ENCODE measurements at places on chromosomes 3 and 15.
A peak's percentile ranks its signal among the peaks of the same experiment; 100 is the strongest.

DNA sequence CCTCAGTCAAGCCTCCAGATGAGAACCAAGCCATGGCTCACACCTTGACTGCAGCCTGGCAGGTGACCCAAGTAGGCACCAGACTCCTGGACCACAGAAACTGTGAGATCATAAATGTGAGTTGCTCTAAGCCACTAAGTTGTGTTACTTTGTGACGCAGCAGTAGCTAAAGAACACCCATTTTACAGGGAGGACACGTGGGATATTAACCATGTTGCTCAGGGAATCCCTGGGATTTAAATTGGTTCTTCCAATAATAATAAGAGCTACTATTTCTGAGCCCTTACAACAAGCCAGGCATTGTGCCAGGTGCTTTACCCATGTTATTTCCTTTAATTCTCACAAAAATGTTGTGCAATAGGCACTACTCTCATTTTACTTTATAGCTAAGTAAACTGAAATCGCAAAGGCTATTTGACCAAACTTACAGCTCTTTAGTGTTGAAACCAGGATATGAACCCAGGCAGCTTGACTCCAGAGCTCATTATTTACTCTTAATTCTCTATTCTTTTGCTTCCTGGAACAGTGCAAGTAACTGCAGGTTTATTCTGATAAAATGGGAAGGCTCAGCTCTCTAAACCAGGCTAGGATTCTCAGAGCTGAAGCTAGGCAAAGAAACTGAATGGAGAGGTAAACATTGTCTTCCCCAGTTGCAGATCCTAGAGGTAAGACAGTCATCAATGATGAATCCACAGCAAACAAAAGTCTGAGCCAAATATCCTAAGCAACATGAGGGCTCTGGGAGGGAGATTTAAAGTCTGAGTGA, 294.4 kb downstream of the KBTBD8 start:
- no peak for DNase-seq

- peak; percentile 49 for DNase-seq
Measured at GRCh38 chr3:122100083-122100482, 44.9 kb downstream of the CD86 start.

DNA sequence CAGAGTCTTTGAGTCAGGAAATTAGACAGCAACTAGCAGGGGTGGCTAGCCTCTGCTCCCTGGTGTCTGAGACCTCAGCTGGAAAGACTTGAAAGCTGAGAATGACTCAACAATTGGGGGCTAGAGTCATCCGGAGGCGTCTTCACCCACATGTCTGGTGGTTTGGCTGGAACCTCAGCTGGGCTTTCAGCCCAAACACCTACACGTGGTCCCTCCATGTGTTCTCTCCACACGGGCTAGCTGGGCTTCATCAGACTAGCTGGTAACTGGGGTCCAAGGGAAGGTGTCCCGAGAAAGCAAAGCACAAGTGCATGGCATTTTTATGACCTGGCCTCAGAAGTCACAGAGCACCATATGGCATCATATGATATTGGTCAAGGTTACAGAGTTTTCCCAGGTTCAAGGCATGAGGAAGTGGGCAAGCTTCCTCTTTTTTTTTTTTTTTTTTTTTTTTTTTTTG, 19.9 kb upstream of the ABHD2 start:
- DNase-seq, result peak; percentile 87

DNA sequence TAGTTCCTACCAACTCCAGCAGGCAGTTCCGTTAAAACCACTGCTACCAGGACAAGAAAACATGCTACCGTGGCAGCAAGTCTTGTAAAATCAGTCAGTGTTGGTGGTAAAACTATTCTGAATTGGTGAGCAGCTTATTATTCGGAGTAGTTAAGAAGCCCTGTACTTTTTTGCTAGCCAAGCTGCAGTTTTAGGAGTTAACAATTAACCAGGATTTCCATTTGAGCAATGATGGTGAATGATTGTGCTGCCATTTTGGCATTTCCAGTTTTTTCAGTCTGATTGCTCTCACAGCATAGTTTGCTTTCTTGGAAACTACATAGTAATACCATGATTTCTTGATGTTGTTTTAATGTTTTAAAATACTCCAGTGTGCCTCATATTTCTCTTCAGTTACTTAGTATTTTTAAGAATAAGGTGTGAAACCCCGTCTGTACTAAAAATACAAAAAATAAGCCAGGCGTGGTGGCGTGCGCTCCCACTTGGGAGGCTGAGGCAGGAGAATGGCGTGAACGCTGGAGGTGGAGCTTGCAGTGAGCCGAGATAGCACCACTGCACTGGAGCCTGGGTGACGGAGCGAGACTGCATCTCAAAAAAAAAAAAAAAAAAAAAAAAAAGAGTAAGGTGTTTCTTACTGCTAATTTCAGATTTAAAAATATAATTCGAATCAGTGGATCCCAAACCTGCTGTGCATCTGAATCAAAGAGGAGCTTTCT, 43.8 kb upstream of the SCAANT1 start:
- no peak for DNase-seq

Data from activated CD4-positive, alpha-beta T cell treated with anti-CD3 and anti-CD28 coated beads, Interleukin-2, Interleukin-6, amounts not matched to agents 100 ng/mL and 50 ng/mL, durations not matched to agents 16 hours and 8 hours (primary cell).